ENCODE measurements at places on chromosomes 2 and 18.

- no peak for DNase-seq
Observed at GRCh38 chr2:218033208-218033589, 30.4 kb upstream of the TNS1 start.

- no peak for DNase-seq
Observed at GRCh38 chr2:187873132-187873531, 318.9 kb upstream of the TFPI start.

- no peak for DNase-seq
Observed at GRCh38 chr2:187136646-187137045, 287.7 kb upstream of the ZSWIM2 start.

DNA sequence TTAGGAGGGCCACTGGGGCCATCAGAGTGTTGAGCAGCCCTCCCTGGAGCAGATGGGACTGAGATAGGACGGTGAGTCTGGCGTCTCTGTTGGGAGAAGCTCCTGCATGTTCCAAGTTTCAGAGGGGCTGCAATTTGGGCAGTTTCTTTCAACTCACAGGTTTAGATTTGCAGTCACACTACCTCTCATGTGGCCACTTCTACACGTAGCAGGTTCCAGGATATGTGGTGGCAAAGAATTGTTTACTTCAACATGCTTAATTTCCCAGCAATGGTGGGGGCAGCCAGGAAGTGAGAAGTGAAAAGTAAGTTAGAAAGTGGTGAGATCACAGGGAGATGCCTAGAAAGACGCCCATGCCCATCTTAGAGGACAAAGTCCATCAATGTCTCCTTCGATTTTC is 9.3 kb downstream of the NCK2 start:
- DNase-seq: peak; percentile 36

GRCh38 chr18:9708057-9708433 is at the start of gene RAB31:
Gene RAB31, plus strand, starts transcription at chr18:9708301. Its CDS starts 105 bp downstream, at chr18:9708406.
- peak; percentile 7 for DNase-seq
